ENCODE measurements at places on chromosomes 3 and 15.

GRCh38 chr3:77887611-77888010 lies 847.7 kb downstream of the ROBO2 start:
- DNase-seq = no peak

DNA sequence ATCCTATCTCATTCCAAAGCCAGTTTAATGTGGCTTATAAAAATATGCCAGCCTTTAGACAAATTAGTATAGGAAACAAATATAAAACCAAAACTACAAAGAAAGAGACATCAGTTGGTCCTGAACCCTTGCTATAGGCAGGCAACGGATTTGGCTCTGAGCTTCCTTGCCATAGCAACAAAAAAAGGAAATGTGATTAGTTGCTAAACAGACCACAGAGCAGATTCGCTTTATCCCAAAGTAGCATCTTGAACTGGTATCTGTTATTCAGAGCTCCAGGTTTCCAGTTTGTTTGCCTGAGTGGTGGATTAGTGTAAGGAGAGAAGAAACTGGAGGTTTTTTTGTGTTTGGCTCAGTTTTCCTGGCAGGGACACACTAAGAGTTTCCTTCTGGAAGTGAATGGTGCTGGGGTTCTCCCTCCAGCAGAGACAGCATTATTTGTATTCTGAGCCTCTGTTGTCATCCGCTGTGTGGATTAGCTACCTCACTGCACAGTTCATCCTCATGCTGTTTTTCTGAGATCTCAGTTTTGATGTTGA lies 44.1 kb downstream of the CHST2 start:
- no peak for DNase-seq

DNA sequence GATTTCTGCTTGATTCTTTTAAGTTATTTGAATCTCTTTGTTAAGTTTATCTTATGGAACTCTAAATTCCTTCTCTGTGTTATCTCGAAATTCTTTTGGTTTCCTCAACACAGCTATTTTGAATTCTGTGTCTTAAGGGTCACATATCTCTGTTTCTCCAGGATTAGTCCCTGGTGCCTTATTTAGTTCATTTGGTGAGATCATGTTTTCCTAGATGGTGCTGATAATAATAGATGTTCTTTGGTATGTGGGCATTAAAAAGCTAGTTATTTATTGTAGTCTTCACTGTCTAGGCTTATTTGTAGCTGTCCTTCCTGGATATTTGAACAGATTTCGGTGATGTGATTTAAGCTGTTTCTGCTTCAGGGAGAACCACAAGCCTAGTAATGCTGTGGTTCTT lies 615.6 kb upstream of the NECTIN3 start:
- no peak for DNase-seq

- peak; percentile 40 for DNase-seq
Measured at GRCh38 chr3:12868039-12869034, 27.0 kb upstream of the RPL32 start.

- no peak for DNase-seq
Measured at GRCh38 chr15:66046751-66047150, 177.5 kb downstream of the RAB11A start.

DNA sequence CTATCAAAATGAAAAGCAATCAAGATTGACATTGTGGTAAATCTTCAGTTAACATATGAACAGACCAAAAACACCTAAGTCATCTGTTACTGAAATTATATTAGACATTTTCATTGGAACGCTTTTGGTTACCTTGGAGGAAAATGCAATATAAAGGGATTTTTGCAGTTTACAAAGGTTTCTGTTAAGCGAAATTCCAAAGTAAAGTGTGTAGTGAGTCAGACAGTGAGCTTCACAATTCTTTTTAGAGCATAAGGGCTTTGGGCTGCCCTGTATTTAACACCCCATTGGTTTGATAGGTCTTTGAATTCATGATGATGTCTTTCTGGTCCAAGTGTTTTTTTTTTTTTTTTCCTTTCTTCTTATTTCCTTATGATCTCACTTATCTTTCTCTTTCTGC lies 462.8 kb downstream of the EDEM1 start:
- DNase-seq = no peak

DNA sequence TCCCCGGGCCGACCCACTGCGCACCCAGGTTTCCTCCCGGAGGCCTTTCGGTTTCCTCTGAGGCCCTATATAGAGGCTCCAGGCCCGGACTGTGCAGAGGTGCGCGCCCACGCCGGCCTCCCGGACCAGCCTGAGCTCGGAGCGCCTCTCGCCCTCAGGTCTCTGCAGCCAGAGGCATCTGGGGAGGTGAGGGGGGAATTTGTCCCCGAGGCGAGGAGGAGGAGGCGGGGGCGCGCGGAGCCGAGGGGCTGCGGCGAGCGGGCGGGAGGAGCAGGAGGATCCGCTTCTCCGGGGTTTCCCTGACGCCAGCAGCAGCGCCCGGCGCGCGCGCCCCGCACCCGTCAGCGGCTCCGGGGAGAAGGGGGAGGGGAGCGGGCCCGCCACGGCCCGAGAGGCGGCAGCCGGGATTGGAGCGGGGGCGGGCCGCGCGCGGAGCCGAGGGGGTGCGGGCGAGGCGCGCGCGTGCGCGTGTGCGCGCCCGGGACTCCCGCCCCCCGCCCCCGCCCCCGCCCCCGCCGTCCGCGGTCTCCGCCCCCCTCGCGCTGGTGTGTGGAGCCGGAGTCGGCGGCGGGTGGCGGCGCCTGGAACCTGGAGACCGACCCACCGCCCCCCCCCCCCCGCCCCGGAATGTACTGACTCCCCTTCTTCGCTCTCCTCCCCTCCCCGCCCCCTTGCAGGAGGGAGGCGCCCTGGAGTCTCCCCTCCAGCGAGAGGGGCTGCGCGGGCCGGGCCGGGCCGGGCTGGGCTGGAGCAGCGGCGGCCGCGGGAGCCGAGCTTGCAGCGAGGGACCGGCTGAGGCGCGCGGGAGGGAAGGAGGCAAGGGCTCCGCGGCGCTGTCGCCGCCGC lies at the start of gene NEO1:
Gene NEO1, plus strand, starts transcription at position 657 of the 846 bp plus-strand sequence. CDS start 213 bp downstream, outside the sequence.
- peak; percentile 81 for DNase-seq

- DNase-seq = no peak
Measured at GRCh38 chr3:100395679-100396431, 5.0 kb downstream of the TOMM70 start.

All from activated T-helper 1 cell treated with Interleukin-2 at 50 U/mL for 16 hours (primary cell).